Naive thymus-derived CD4-positive, alpha-beta T cell (primary cell): ENCODE measurements at places on chromosomes 1 and 21. TPM values are rescaled to one million over a fixed set of nuclear protein-coding genes. Genes with fewer than 3 reads are reported as not detected.
A peak's percentile ranks its signal among the peaks of the same experiment; 100 is the strongest.

DNA sequence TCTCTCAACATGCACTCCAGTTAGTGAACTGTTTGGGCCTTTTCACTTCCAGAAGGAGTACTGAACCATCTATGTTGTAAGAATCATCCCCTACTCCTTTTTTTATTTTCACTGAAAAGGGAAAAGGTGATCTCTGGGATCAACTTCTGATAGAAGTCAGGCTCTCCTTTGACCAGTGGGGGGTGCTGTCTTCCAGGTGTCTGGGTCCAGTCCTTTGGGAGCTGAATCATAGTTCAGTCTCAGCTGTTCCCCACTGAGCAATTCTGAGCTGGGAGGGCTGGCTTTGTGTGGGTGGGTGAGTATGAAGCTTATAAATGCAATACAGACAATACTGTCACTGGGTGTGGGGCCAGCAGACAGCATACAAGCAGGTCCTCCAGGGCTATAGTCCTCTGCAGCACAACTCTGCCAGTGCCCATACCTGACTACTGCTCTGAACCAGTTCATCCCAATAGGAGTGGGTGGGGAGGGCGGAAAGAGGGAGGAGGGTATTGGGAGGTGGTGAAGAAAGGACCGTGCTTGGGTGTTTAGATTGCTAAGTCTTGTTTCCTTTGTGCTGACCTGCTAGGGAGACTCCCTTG is 12.5 kb upstream of the SARS1 start:
- H3K4me1 ChIP-seq = peaks cover 12% of the 10 kb centered on the region
- H3K36me3 ChIP-seq = no peaks in the 10 kb centered on the region
- DNase-seq = peak; percentile 11
- no peak overlapping the region for H3K4me3 ChIP-seq

The CLCA1 gene
- total RNA-seq = not detected

The MEGF6 gene
- 209 TPM for total RNA-seq

GRCh38 chr1:221946768-221947167 is 204.9 kb upstream of the DUSP10 start:
- H3K27ac ChIP-seq = no peak overlapping the region
- H3K36me3 ChIP-seq = no peaks in the 10 kb centered on the region
- H3K27me3 ChIP-seq = no peaks in the 10 kb centered on the region
- no peak for DNase-seq
- no peak overlapping the region for H3K4me3 ChIP-seq
- no peaks in the 10 kb centered on the region for H3K4me1 ChIP-seq

The LENEP gene
- total RNA-seq = 3.2 TPM

DNA sequence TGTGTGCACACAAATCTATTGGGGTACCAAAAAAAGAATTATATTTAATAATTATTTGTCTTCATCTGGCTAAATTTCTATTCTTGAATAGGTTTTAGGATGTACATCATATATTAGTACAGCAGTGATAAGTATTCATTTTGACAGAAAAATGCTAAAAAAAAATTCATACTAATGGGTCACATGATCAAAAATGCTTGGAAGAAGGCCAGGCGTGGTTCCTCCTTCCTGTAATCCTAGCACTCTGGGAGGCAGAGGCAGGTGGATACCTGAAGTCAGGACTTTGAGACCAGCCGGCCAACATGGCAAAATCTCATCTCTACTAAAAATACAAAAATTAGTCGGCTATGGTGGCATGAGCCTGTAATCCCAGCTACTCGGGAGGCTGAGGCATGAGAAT is 26.9 kb upstream of the PTGFRN start:
- peaks cover 13% of the 10 kb centered on the region for H3K4me1 ChIP-seq
- no peak overlapping the region for H3K27ac ChIP-seq
- no peak overlapping the region for H3K4me3 ChIP-seq
- no peak for DNase-seq
- H3K27me3 ChIP-seq = no peaks in the 10 kb centered on the region
- no peaks in the 10 kb centered on the region for H3K36me3 ChIP-seq

GRCh38 chr1:192601143-192601542 is 25.6 kb downstream of the RGS1 start:
- H3K36me3 ChIP-seq = no peaks in the 10 kb centered on the region
- DNase-seq = no peak
- H3K27ac ChIP-seq = no peak overlapping the region
- peaks cover 5% of the 10 kb centered on the region for H3K4me1 ChIP-seq
- no peaks in the 10 kb centered on the region for H3K27me3 ChIP-seq

GRCh38 chr1:219732814-219733491 is 120.0 kb upstream of the ZC3H11B start:
- no peak for DNase-seq
- no peaks in the 10 kb centered on the region for H3K27me3 ChIP-seq
- no peaks in the 10 kb centered on the region for H3K4me1 ChIP-seq
